ENCODE measurements at places on chromosomes 2 and 18.

DNA sequence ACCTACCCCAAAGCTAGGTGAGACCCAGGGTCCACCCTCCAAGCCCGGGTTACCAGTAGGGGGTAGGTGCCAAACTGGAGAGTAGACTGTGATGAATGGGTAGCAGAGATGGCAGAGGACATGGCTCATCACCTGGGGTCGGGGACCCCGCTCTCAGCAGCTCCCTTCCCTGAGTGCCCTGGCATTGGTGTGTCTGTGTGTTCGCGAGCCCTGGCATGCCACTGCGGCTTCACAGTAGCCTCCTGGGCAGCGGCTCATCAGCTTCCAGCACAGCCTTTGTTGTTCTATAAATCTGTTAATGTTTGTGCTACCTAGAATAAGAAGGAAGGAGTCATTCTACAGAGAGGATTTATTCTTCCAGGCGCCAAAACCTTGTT is 62.6 kb upstream of the ALPP start:
- DNase-seq = no peak

DNA sequence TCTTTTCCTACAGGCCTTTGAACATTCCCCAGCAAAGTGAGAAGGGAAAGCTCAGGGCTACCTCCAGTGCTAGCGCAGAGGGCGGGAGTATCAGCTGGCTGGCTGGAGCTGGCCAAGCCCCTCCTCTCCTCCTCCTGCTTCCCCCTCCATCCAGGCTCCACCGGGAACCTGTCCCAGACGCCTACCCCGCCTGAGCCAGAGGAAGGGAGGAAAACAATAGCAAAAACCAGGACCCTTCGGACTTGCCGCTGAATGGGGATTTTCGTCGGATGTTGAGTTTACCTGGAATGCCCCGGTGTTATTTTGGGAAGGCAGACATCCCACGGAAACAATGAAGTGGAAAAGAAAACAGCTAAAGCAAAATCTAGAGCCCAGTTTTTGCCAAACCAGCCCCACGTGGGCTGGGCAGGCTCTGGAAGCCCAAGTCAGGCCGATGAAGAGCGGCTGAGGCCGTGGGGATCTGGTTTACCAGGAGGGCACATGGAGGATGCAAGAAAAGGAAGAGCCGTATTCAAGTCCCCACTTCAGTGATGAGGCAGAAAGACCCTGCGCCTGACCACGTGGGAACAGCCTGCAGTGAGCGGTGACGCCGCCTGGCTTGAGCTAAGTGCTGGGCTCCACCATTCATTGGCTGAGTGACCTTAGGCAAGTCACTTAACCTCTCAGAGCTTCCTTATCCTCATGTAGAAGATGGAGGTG is 100.4 kb upstream of the LCLAT1 start:
- no peak for DNase-seq

DNA sequence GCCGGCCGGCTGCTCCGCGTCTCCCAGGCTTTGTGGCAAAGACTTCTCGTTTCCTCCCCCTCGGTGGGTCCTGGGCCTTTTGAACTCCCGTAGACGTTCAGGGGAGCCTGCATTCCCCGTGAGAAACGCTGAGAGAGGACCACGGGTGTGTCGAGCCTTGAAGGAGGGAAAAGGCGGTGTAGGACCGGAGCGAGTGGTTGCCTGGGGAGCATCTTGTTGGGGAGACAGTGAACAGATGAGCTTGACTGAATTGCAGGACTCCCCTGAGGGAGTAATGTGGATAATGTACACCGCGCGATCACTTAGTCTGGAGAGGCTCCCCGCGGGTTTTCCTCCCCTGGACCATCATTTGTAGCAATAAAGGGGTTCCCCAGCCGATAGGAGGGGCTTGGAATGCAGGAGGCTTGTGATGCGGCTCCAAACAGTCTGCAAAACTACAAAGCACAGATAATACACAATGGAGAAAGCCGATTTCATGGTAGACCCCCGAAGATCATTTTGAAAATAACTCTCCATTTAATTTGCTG is 769 bp downstream of the ALMS1 start:
- no peak for DNase-seq

- no peak for DNase-seq
Observed at GRCh38 chr18:26336572-26336971, 110.3 kb downstream of the TAF4B start.

DNA sequence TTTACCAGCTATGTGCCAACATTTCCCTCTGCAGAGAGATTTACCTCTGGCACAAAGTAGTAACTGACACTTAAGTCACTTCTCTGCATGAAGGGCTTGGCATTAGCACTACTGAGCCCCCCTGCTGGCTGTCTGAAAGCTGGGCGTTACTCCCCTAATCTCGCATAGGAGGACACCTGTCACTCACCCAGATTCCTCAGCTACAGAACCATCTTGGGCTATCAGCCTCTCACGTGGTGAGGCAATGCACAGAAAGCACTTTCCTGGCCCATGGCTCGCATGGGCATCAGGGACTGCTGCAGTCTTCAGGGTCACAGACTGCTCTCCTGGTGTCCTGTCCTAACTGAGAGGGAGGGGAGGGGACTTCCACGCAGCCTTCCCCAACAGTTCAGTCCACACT is 12.0 kb downstream of the SERPINE2 start:
- no peak for DNase-seq

DNA sequence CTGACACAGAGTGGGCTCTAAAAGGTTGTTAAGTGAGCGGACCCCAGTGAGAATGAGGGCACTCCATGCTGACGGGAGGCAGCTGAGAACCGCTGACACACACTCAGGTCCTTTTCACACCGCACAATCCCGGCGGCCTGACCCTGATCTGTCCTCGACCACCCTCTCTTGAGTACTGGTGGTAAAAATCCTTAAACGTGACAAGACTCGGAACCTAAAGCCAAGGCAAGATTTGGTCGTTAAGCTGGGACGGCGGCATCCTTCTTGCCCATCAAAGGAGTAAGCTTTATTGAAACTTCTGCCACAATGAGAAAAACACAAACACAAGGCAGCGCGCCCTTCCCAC is 569 bp downstream of the TMX3 start:
- DNase-seq = no peak

DNA sequence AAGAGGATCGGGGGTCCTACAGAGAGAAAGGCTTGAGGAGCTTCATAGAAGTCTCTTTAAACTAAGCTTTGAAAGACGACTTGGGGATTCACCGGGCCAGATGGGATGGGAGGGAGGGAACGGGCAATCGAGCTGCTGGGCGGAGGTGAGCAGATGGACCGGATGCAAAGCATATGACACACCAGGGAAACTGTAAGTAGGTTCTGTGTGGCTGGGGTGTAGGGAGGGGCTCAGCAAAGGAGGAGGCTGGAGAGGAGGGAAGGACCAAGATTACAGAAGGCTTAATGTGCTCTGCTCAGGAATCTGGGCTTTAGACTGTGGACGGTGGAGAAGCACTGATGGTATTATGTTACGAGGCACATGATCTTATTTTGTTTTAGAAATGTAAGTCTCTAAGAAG is 131.5 kb downstream of the MAIP1 start:
- no peak for DNase-seq

DNA sequence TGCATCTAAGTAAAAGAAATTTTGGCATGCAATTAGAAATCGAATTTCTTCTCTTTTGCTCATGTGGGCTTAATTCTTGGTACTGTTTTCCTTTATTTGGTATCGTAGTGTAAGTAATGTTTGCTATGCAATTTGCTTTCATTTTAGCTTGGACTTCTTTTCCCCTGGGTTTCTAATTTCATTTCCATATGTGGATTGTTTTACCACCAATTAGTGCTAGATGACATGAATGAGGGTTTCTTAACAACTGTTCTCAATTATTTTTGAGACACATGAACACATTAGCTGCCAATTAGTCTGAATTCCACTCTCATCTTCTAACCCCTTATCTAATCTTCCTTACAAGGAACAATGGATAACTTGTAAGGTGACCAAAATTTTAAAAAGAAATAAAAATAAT is 1047.2 kb upstream of the PIK3C3 start:
- DNase-seq = no peak

DNA sequence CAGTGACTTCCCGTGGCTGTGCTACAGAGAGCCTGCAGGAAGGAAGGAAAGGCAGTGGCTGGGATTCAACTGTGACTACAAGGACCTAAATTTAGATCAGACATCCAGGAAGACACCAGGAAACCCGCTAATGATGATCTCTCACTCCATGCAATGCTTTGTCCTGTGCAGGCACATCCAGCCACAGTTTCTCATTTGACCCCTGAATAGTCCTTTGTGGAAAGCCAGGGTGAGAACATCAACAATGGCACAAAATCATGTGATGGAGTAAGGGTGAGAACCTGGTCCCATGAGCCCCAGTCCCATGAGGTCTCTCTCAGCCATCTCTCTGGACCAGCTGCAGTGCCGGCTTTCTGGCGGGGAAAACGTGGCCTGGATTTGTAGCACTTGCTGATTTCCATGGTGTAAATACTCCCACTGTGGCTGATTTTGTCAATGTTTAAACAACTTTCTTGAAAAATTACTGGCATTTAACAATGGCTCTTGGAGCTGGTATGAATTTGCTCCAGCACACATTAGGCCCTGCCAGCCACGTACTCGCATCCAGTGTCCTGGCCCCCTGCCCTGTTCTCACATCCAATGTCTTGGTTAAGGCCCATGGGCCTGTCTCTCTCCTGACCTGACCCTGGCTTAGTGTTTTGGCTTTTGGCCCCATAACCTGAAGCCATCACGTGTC is 159.0 kb upstream of the HAAO start:
- DNase-seq = no peak

DNA sequence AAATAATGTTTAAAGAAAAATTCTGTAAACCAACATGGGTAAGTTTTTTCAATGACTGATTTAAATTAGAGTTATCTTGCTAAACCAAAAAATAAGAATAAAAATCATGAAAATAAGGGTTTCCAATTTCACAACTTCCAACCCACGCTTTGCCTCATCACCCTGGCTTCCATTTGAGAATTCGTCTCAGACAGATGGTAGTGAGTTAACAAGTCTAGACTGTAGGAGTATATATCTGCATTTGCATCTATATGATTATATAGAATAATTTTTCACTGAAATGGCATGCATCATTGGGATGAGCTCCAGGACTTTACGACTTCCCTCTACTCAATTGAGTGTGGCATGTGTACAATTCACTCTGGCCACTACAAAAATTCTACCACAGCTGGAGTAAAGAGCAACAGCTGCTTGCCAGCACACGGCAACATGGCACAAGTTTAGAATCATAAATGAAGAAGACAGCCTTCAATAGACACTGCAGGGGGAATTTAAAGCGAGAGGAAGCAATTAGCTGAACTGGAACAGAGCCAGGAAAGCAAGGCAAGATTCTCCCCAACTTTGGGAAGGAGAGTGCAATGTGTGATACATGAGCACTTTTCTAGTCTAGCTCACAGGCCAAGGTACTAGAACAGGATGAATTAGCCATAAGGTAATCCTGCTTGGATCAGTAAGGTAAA is 1673.5 kb upstream of the CELF4 start:
- DNase-seq = no peak

- DNase-seq = no peak
Observed at GRCh38 chr2:180621941-180622918, 358.2 kb upstream of the UBE2E3 start.

DNA sequence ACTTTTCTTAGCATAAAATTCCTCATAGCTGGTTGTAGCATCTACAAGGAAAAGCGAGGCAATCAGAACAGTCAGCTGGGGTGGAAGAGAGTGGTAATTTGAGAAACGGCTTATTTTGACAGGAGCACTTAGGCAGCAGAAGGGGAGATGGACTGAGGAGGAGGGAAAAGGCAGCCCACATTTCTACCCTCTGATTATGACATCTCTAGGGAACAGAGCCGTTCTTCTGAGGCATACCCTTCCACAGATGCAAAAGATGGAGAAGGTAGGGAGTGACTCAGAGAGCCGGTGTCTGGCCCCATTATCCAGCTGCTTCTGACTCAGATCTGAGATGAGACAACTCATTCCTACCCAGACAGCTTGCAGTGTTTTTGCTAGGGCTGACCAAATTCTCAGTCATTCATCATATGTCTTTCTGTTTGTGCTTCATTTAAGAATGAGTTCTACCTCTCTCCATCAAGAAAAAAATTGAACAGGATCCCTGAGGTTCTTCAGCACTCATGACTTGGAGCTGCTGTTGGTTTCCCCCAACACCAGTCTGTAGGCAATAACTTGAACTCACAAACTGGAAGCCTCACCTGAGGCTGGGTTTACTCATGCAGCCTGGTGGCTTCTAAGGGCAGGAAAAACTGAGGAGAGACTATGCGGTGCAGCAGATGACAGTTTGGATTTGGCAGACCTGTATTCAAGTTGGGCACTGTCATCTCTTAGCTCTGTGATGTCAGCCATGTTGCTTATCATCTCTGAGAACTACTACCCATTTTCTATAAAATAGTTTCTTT is 15.9 kb upstream of the SEC11C start:
- no peak for DNase-seq

DNA sequence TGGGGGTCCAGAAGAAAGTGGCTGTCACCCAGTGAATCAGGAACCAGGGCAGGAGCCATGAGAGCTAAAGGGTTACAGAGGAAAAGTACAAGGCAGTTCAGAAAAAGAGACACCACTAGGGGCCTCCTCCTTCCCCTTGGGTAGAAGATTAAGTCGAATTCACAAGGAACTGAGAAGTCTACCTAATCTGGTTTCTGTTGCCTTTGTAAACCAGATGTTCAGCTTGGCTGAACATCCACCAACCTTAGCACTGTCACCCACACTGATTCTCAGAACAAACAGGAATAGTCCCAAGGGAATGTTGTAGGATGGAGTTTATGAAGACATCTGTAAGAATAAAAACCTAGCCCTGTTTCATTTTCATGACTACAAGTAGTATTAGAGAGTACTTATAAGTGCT is 90.4 kb upstream of the NOSTRIN start:
- DNase-seq = no peak

Measured in T follicular helper cell (primary cell).